ENCODE measurements at places on chromosomes 16 and 17.

DNA sequence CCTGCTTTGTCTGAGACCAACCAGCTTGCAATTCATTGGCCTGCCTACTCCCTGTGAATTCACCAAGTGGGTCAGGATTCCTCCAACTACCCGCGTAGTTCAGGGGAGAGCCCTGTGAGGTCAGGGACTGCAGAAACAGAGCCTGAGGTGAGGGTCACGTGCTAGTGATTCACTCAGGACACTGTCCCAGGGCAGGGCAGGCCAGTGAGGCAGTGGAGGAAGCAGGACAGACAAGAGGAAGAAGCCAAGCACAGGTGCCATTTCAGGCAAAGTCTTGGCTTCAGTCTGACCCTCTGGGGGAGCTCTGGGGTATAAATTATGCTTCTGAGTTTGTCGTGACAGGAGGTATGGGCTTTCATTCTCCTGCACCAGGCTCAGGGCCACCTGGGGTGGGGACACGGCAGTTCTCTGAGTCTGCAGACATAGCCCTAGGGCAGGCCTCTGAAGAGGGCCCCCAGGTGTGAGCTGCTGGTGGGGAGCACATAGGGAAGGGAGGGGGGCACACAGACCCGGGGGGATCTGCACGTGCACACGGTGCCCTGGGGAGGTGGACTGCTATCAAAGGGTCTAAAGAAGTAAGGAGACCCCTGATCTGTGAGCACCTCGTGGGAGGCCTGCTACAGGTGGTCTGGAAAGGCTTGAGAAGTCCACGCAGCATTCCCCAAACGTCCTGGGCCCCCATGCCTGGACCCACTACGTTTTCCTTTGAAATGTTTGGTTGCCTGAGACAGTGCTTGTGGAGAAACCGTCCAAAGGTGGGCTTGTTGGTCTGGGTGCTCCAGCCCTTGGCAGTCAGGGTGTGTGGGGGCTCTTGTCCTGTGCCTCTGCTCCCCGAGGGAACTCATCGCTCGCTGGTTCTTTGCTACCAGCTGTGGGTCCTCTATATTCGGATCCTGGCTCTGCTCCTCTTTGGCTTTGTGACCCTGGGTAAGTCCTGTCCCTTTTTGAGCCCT, 46.4 kb downstream of the NKD1 start:
- no peak for DNase-seq

- no peak for DNase-seq
Measured at GRCh38 chr17:82121660-82122629, 23.9 kb upstream of the FASN start.

GRCh38 chr17:9932491-9932890, 27.4 kb upstream of the RCVRN start:
- DNase-seq = no peak

DNA sequence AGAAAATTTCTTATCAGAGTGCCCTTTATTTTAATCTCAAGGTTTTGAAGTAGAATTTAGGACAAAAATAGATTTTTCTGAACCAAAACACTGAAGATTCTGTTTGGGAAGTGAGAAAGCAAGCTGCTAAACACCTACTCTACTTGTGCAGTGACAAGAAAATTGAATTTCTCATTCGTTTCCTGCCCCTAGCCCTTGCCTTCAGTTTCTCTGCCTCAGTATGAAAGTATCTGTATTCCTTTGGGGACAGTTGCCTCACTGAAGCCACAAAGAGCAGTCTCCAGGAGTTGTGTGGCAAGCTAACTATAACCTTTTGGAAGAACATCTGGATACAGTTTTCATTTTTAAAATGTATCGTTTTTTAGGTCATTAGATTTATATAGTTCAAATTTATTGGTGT, 19.7 kb downstream of the MOSMO start:
- DNase-seq = no peak

All from activated CD4-positive, alpha-beta T cell treated with anti-CD3 and anti-CD28 coated beads for 1 hour (primary cell).